ENCODE measurements at places on chromosomes 1 and 21.
A peak's percentile ranks its signal among the peaks of the same experiment; 100 is the strongest.

- DNase-seq, result no peak
These were observed 108.8 kb downstream of the PAX7 start for GRCh38 chr1:18739408-18739807.

- DNase-seq, result no peak
These were observed 5.7 kb downstream of the ACAP3 start for GRCh38 chr1:1302006-1302430.

- DNase-seq, result peak; percentile 39
These were observed 63.3 kb downstream of the ASH1L start for GRCh38 chr1:155499263-155499662.

GRCh38 chr1:62952596-62952995 is 168.7 kb downstream of the ATG4C start:
- no peak for DNase-seq

DNA sequence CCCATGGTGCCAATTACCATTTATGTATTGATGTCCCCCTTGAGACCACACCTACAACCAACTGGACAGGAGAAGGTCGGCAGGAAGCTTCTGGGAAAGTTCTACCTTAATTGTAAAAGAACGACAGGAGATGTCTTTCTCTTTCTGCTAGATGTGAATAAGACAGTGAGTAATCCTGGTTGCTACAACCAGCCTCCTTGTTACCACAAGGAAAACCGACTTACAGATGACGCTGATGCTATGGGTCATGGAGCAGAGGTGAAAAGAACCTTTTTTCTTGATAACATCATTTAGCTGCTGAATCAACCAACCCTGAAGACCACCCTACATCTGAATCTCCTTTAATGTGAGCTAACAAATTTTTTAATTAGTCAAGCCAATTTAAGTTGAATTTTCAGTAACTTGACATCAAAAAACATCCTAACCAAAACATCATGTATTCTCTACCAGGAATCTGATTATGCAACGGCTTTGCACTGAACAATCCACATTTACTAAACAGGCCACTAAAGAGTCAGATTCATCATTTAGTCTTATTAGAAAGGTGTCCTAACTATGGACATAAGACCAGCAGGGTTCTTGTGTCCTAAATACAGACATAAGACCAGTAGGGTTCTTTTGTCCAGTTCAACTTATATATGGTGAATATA is 23.0 kb downstream of the RGS2 start:
- DNase-seq, result peak; percentile 87
